SK-MEL-5 (cell line): ENCODE measurements at places on chromosomes 2 and 18. TPM values are rescaled to one million over a fixed set of nuclear protein-coding genes. Genes with fewer than 3 reads are reported as not detected.

DNA sequence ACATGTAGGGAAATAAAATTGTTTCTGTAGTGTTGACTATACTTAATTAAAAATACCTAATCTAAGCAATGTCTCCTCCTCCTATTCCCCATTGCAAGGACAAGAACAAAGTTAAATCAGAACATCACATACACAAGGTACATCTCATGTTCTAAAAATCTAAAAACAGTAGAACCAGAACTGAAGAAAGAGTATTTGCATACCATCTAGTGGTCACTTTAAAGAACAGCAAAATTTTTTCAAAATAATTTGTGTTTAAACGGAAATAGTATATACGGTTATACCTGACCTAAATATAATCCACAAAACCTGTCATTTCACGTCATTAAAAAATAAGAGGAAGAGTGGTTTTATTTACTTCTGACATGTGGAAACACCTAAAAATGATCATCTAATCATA is 294.3 kb upstream of the KCNH7 start:
- peak; percentile 56 for DNase-seq

- DNase-seq, result no peak
Measured at GRCh38 chr18:48100165-48100575, 169.7 kb upstream of the SMAD2 start.

RNF25 gene
- total RNA-seq, result 32.1 and 42.0 TPM in 2 replicates

DNA sequence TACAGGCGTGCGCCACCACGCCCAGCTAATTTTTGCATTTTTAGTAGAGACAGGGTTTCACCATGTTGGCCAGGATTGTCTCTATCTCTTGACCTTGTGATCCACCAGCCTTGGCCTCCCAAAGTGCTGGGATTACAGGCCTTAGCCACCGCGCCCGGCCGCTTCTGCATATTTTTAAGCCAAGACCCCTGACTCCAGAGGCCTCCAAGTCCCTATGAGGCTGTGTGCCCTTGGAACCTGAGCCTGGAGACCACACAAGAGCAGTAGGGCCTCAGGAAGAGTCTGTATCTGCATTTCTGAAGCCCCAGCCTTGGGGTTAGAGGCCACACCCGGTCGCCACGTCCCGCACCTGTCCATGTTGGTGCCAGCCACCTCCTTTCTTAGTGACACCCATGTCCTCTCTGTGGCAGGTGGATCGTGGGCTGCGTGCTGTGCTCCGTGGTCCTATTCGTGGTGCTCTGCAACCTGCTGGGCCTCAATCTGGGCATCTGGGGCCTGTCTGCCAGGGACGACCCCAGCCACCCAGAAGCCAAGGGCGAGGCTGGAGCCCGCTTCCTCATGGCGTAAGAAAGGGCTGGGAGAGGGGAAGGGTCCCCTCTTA is 5.3 kb downstream of the PROM2 start:
- DNase-seq, result no peak

CHRND gene
- 0.13 TPM in 1 of 2 replicates, not detected in the other for total RNA-seq

PLCL1 gene
- total RNA-seq, result 0.83 and 0.90 TPM in 2 replicates

SH3RF3 gene
- total RNA-seq, result 0.32 and 0.35 TPM in 2 replicates

- peak; percentile 94 for DNase-seq
Measured at GRCh38 chr2:134411828-134412638, 158.2 kb downstream of the MGAT5 start.

UGT1A10 gene
- not detected in 2 replicates for total RNA-seq

GRCh38 chr2:199535445-199536177 is 77.9 kb upstream of the SATB2 start:
- DNase-seq, result no peak

DNA sequence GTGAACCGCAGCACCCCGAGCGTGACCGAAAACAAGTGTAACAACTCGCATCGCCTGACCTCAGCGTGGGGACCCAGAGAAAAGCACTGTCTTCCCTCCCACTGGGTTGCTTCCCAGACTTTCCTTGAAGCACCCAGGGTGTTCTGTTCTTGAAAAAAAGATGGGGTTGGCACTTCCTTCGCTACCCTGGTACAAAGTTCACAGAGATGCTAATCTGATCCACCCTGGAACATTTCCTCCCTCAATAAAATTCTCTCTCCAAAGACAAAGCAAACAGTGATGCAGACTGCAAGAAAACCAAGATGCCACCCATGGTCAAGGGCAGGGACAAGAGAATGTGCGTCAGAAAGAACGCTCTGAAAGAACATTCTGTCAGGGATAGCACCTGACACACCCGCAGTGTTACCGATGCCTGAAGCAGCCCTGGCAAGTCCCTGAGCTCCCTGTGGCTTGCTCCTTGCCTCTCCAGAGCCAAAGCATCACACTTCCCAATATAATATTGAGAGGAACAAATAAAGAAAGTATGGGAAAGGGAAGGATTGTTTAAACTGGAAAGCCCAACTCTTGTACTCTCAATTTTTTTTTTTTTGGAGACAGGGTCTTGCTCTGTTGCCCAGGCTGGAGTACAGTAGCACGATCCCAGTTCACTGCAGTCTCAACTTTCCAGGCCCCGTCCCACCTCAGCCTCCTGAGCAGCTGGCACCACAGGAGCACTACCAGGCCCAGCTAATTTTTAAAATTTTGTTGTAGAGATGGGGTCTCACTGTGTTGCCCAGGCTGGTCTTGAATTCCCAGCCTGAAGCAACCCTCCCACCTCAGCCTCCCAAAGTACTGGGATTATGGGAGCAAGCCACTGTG is 70.7 kb downstream of the TBC1D8 start:
- peak; percentile 39 for DNase-seq

GPD2 gene
- 97.5 and 103 TPM in 2 replicates for total RNA-seq

- DNase-seq, result peak; percentile 57
Measured at GRCh38 chr18:26656944-26657536, 108.7 kb upstream of the KCTD1 start.

DNA sequence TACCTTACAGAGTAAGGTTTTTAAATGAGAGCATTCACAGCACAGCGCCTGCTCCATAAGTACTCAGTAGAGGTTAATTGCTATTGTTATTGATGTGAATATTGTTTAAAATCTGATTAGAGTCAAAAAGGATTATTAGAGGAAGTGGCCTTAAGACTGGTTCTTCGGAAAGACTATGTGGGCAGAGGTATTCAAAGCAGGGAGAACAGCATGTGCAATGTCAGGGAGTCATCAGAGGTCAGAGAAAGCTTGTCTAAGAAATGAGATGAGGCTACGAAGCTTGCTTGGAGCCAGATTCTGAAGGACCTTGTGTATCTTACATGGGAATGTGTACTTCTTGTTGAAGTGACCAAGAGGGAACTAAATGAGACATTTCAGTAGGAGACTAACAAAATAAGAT is 49.8 kb downstream of the PMS1 start:
- DNase-seq, result no peak

DNAJC5G gene
- not detected in 2 replicates for total RNA-seq

DNA sequence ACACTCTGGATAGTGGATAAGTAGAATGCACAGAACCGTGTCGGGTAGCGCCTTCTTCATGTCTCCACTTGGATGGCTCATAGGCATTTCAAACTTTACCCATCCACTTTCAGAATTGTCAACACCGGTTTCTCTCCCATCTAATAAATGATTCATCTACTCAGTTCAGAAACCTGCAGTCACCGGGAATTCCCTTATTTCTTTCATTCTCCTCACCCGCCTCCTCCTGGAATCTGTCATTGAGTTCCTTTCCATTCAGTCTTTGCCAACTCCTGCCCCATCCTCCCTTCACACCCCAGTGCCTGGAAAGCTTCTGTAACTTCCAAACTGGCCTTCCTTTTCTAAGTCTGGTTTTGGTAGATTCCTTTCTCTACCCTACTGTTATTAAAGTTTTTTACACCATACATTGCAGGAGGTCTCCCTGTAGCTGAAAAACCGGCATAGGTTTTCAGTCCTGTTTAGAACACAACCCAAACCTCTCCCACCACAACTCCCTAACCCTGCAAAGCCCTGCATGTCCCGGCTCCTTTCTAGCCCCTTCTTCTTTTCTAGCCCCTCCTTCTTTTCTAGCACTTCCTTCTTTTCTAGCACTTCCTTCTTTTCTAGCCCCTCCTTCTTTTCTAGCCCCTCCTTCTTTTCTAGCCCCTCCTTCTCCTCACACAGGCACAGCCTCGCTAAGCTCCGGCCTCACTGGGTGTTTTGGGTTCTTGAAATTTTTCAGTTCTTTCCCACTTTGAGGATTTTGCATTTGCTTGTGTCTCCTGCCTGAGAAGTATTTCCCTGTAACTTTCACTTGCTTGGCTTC is 133.9 kb upstream of the KLHL14 start:
- peak; percentile 20 for DNase-seq

DSG4 gene
- not detected in 2 replicates for total RNA-seq

PSTPIP2 gene
- total RNA-seq, result 0.18 TPM in 1 of 2 replicates, not detected in the other

DNA sequence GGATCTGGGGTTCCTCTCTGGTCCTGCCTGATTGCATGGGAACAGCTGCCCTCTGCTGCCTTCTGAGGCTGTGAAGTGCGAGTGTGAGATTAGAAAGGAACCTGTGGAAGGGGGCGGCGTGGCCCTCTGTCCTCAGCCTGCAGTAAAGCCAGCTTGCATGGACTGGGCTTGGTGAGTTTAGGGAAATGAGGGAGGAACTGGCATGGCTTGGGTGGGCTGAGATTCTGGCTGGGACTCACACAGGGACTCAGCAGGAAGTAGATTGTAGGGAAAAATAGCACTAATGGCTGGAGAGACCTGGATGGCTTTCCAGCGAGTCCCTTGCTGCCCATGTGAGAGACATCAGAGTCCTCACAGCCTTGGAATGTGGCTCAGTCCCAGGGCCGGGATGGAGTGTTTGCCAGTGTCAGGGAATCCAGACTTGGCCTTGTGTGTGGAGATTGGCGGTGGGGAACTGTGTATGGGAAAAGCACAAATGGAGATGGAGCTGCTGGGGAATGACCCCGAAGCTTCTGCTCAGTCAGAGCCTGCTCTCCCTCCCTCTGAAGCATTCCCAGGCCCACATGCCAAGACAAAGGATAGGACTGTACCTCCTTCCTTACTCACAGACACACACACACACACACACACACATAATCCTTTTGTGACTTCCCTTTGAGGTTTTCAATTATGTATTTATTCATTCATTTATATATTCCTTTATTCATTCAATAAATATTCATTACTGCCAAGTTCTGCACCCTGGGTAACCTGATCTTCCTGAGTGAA is 115.4 kb downstream of the ACAA2 start:
- DNase-seq, result no peak

- no peak for DNase-seq
Measured at GRCh38 chr2:206343816-206344215, 69.4 kb downstream of the ZDBF2 start.

GRCh38 chr2:217743407-217743806 is 259.4 kb downstream of the TNS1 start:
- no peak for DNase-seq

GRCh38 chr2:7868836-7869235 is 813.0 kb upstream of the ID2 start:
- DNase-seq, result no peak

DNA sequence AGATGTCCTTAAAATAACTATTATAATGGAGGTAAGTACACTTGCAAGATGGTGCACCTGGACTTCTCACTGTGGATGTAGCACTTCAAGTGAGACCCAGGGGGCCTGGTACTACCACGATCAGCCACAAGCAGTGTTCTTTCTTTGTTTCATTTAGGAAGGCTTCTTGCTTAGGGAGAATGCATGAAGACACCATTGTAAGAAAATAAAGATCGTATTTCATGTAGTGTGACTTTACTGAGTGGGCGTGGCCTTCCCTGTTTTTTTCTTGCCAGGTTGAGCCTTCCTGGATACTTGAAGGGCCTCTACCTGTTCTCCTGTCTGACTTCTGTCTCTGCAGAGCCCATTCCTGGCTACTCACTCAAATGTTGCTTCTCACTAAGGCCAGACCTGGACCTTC is 615.6 kb upstream of the SOX11 start:
- no peak for DNase-seq

GRCh38 chr2:197152451-197153228 is 157.9 kb downstream of the ANKRD44 start:
- no peak for DNase-seq

DNA sequence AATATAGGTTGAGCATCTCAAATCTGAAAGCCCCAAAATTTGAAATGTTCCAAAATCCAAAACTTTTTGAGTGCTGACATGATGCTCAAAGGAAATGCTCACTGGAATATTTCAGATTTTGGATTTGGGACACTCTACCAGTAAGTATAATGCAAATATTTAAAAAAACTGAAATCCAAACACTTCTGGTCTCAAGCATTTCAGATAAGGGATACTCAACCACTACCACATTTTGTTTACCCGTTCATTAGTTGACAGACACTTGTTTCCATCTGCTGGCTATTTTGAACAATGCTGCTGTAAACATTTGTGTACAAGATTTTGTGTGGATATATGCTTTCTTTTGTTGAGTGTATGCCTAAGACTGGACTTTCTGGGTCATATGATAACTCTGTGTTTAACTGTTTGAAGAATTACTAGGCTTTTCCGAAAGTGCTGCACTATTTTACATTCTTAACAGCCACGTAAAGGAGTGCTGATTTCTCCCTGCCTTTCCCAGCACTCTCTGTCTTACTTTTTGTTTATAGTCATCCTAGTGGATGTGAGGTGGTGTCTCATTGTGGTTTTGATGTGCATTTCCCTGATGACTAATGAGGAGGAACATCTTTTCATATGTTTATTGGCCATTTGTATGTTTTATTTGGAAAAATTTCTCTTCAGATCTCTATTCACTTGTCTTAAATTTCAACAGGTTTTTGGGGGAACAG is 19.5 kb upstream of the DCDC2C start:
- no peak for DNase-seq

- peak; percentile 73 for DNase-seq
Measured at GRCh38 chr2:235055891-235056516, 104.2 kb downstream of the SH3BP4 start.

DNA sequence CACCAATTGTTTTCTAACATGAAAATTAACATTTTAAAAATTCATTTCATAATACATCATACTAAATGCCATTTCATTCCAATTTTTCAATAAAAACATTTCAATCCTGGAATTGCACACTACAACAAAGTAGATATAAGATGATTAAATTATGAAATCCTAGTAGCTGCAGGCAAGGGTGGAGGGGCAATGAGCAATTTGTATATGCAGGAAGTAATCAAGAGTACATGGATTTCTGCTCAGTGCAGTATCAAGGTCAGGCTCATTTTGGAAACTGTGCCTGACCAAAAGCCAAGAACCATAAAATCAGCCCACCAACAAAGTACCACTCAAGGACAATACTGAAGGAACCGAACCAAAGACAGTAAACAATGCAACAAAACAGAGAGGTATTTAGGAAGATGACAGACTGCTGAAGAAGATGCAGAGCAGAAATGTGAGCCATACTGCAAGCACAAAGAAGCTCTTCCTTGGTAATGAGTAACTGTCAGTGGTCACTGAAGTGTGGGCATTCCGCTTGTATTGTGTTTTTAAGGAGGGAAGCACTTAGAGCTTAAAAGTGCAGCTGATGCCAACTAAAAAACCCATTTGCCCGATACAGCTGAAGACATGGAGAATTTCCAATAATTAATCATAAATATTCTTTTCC is 34.5 kb upstream of the DSEL start:
- no peak for DNase-seq

SAG gene
- not detected in 2 replicates for total RNA-seq

GALNT5 gene
- total RNA-seq, result not detected in 2 replicates
